ENCODE measurements at places on chromosomes 5 and 9.

DNA sequence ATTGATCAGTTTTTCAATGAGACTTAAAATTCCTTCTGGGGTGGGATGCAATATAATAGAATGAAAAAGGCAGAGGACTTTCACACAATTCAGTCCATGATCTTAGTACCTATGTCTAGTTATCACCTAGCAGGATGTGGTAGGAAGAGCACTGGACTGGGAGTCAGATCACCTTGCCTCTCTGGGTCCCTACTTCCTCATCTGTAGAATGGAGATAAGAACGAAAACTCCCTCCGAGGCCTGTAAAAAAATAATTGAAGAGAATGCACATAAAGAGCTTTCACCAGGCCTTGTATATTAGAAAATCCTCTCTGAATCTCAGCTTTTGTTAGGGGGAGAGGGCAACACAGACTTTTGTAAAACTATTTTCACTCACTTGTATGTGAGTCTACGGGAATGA, 681 bp upstream of the TMEFF1 start:
- DNase-seq, result no peak

DNA sequence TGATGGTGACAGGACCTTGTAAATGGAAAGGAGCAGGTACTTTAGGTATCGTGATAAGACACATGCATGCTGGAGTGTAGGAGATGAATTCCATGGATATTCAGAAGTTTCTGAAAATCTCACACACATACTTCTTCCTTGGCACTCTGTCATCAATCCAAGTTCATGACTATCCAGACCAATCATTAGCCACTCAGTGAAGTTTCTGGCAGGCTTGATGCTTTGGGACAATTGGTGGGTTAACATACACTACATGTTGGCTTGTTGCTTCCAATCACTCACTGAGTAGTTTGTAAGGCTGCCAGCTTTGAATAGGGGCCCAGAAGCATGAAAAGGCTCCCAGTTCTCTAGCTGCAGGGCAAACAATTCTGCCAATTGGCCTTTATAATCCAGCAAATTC, 147.6 kb downstream of the CEMIP2 start:
- no peak for DNase-seq

DNA sequence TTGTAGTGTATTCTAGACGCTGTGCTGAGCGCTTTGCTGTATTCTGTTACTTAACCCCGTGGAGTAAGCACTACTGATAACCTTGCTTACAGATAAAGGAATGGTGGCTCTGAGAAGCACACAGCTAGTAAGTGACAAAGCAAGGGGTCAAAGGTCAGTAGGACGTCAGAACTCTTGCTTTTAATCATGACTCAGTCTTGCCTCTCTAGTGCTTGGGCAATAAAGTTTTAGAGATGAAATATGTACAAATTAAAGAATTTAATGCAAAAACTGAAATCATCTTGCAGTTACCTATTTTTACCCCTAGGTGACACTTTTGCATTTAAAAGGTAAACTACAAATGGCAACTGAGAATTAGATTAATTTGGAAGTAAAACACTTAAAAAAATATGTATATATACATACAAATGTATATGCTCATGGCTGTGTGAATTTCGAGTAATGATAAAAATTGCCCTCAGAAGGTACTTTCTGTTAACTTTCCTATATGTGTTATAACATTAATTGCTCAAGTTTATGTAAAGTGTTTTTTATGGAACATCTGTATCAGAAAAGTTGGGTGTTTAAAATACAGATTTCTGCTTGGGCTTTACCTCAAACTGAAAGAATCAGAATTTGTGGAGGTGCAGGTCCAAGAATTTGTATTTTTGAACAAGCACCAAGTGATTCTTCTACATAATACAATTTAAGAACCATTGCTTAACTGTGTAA, 175.1 kb upstream of the DAB2 start:
- no peak for DNase-seq

- no peak for DNase-seq
Measured at GRCh38 chr5:122629121-122629677, 145.7 kb upstream of the SNX2 start.

DNA sequence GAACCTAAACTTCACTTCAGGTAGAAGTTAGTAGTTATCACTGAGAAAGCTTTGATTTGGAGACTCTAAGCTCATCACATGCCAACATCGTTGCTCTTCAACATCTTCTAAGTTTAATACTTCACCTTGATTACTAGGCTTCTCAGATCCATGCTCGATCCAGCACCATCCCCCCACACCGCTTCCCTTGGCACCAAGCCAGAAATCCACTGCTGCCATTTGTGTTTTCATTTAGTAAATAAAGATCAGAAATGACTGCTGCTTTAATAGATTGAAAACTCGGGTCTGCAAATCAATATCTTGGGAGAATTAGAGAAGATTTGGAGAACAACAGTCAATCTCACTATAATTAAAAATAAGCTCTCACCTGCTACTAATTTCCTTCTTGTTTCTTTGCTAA, 214.7 kb upstream of the NR4A3 start:
- no peak for DNase-seq

GRCh38 chr9:21477466-21477865, 4.6 kb downstream of the IFNE start:
- DNase-seq, result no peak

- no peak for DNase-seq
Measured at GRCh38 chr5:127223256-127223974, 67.2 kb upstream of the MEGF10 start.

Data from NCI-H2081 treated with DMSO at 0.1 percent for 48 hours (cell line).